ENCODE measurements at places on chromosomes 1 and 21. TPM values are rescaled to one million over a fixed set of nuclear protein-coding genes. Genes with fewer than 3 reads are reported as not detected.

Gene HES3
- total RNA-seq = not detected

GRCh38 chr1:119714583-119714982 lies 2.8 kb downstream of the PHGDH start:
- H3K27ac ChIP-seq = no peak overlapping the region
- H3K36me3 ChIP-seq = no peaks in the 10 kb centered on the region
- no peak for DNase-seq
- no peaks in the 10 kb centered on the region for H3K27me3 ChIP-seq
- H3K4me1 ChIP-seq = no peaks in the 10 kb centered on the region
- no peak overlapping the region for H3K4me3 ChIP-seq

DNA sequence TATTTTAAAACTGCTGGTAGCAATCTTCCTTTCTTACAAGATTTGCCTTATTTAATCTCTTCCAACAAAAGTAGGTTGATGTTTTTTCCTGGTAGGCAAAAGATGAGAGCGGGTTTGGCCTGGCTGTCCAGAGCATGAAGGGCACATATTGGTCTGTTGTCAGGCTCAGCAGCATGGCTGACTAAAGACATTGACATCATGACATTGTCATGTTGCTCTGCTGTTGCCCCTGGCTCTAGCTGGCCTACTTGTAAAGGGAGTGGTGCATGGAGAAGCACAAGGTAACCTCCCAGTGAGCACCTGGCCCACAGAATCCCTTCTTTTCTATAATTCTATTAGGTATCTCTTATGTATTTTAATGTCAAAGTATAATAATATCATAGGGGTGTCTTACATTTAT lies 23.6 kb downstream of the GNPAT start:
- no peak overlapping the region for H3K4me3 ChIP-seq
- no peak overlapping the region for H3K27ac ChIP-seq
- H3K27me3 ChIP-seq = no peaks in the 10 kb centered on the region

Gene NCAM2
- total RNA-seq = 0.82 TPM

Gene ADGRL4
- total RNA-seq = 43.0 TPM

DNA sequence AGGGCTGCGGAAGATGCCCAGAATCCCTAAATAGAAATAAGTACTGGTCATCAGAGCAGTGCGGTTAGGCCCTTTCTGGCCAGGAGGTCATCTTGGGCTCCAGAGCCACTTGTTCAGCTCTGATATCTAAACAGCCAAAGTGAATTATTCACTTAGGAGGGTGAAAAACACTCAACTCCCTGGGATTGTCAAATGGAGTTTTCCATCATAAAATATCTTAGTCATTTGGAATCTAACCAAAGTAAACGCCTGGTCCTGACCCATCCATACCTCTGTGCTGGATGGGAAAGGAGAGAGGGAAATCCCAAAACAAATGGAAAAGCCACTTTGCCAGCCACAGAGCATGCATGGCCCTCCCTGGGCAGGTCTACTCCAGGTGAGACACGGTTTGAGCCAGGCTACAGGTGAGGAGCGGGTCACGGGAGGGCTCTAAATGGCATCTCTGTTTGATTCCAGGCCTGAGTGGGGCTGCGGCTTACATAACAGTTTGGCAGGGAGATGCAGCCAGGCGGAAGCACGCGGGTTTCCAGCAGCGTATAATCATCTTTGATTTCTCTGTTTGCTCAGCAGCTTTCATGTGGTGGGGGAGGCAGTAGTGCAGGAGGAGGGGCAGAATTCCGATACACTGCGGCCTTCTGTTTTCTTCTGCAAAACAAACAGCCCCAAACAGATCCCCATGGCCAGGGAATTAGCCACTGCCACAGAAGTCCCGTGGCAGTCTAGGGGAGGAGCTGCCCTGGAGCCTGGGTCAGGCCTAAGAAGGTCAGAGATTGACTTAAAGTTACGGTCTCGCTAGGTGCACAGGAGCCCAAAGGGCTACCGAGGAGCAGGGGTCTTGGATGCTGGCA lies 59.1 kb upstream of the ZNF648 start:
- peaks cover 7% of the 10 kb centered on the region for H3K4me1 ChIP-seq
- H3K27ac ChIP-seq = peak overlapping the region; percentile 34
- no peaks in the 10 kb centered on the region for H3K36me3 ChIP-seq
- H3K27me3 ChIP-seq = no peaks in the 10 kb centered on the region
